H1 (cell line): ENCODE measurements at places on chromosomes 2 and 18.
A peak's percentile ranks its signal among the peaks of the same experiment; 100 is the strongest.

- no peak overlapping the region for H3K27ac ChIP-seq
- H3K27me3 ChIP-seq: no peaks in the 10 kb centered on the region
- DNase-seq: no peak
- H3K4me3 ChIP-seq: no peak overlapping the region
Measured at GRCh38 chr2:84493514-84493913, 22.8 kb upstream of the DNAH6 start.

DNA sequence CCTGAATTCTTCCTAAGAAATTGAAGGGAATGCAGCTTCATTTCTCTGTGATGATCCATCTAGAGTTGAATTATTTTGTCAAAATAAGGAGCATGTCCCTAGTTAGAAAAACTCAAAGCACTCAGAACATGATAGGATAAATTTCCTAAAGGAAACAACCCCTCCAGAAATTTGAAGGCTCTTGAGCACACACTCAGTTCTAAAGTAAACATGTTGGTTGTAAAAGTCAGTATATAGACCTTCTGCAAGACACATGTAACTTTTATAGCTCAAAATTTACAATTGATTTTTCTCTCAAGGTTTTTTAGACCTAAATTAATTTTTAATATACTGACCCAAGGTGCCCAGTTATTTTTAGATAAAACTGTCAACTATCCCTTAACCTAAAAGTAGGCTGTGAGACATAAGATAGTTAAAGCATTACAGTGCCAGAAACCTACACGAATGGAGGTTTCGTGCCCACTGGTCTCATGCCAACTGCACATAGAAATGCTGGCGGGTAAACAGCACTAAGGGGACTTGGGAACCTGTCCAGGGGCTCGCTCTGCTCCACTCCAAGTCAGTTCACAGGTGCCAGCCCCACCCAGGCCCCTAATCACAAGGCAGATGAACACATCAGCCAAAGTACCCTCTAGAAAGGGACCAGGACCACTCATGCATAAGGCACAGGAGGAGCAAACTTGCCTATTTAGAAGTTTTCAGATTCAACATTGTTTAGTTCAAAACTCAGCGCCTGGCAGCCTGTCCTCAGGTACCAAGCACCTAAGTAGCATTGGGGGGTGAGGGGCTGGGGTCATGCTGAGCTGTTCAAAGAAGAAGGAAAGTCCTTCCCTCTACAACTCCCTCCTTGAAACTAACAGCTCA, 106.5 kb downstream of the SMC6 start:
- no peak overlapping the region for H3K27ac ChIP-seq
- H3K4me3 ChIP-seq: no peak overlapping the region
- H3K4me1 ChIP-seq: peaks cover 4% of the 10 kb centered on the region; the same call in 1 of the 2 replicates
- no peak for DNase-seq
- H3K27me3 ChIP-seq: no peaks in the 10 kb centered on the region
- H3K36me3 ChIP-seq: no peaks in the 10 kb centered on the region

DNA sequence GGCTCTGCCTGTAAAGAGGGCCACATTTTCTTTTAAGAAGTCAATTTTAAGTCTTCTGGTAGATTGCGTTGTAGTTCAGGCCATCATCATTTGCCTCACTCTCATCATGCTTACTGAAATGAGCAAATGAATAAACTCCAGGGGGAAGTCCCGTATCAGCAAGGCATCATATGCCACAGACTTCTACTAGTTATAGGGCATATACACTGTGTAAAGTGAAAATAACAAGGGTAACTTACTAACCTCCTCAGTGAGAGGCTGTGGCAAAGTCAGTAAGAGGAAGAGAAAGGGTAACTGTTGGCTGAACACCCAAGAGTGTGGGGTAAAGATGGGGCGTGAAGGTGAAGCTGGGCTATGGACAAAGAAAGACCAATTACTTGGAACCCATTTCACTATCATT, 456.2 kb downstream of the SPAG16 start:
- no peaks in the 10 kb centered on the region for H3K27me3 ChIP-seq
- H3K36me3 ChIP-seq: no peaks in the 10 kb centered on the region
- H3K4me3 ChIP-seq: no peak overlapping the region
- H3K4me1 ChIP-seq: no peaks in the 10 kb centered on the region
- no peak overlapping the region for H3K27ac ChIP-seq

GRCh38 chr2:191245869-191246531, 796 bp downstream of the MYO1B start:
- H3K27ac ChIP-seq: peak overlapping the region; percentile 85
- no peaks in the 10 kb centered on the region; the same call in none of the 2 replicates for H3K4me1 ChIP-seq
- no peaks in the 10 kb centered on the region for H3K36me3 ChIP-seq
- H3K27me3 ChIP-seq: no peaks in the 10 kb centered on the region
- DNase-seq: peak; percentile 57

DNA sequence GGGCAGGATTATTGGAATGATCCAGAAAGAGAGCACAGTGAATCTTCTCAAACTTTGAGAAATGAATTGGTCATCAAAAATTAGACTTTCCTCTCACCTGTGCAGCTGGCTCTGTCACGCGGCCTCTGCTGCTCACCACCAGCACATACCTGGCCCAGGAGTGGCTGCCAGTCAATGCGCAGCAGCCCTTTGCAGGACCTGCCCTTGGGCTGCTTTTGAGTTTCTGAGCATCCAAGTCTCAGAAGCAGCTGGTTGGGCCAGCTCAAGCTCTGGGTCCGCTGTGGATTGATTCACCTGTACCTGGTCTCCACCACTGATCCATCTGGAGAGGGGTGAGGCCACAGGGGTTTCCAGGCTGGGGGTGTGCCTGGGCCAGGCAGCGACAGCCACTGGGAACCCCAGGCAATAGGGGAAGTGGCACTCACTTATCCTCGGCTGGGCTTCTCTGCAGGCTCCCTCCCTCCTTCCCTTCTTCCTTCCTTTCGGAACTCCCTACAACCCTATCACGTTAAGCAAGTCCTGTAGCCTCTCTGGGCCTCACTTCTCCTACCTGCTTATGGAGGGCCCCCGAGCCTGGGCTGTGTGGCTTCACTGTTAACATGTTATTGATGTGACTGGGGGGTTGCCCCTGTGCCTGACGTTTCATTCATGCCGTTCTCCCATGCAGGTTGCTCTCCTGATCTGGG, 48.1 kb downstream of the SH3BP4 start:
- peaks cover 33% of the 10 kb centered on the region for H3K4me1 ChIP-seq
- H3K36me3 ChIP-seq: peaks cover 26% of the 10 kb centered on the region
- DNase-seq: no peak
- H3K27me3 ChIP-seq: no peaks in the 10 kb centered on the region
- no peak overlapping the region for H3K4me3 ChIP-seq
- no peak overlapping the region; the same call in 1 of the 2 replicates for H3K27ac ChIP-seq

DNA sequence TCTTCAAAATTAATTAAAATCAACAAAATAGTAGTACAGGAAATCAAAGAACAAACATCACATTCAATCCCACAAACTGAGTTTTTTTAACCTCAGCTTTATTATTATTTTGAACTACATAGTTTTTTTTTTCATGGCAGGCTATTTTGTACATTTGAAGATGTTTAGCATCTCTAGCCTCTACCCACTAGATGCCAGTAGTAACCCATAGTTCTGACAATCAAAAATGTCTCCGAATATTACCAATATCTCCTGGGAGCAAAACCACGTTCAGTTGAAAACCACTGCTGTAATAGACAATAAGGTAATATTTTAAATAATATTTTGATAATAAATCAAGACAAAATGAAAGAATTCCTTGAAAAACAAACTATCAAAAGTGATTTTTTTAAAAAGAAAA, 702.6 kb upstream of the LRRTM1 start:
- no peak overlapping the region for H3K27ac ChIP-seq
- no peaks in the 10 kb centered on the region for H3K27me3 ChIP-seq
- H3K4me1 ChIP-seq: no peaks in the 10 kb centered on the region

DNA sequence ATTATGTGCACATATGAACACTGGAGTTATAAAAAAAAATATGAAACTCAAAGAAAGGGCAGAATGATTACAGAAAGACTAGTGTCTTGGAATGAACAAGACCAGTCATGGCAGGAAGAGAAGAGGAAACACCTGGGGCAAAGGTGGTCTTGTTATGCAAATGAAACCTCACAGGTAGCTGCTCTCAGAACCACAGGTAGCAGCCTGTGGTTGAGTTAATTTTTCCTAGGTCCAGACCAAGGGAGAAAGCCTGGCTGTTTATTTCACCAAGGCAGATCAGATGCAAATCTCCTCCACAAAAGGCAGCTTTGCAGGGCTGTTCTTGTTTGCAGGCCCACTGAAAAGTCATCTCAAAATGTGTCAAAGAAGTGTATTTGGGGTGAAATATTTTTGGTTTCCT, 785.8 kb downstream of the RNF144A start:
- DNase-seq: no peak
- no peak overlapping the region for H3K4me3 ChIP-seq

GRCh38 chr2:8176887-8177286, 505.0 kb upstream of the ID2 start:
- H3K4me1 ChIP-seq: no peaks in the 10 kb centered on the region
- no peaks in the 10 kb centered on the region for H3K36me3 ChIP-seq

DNA sequence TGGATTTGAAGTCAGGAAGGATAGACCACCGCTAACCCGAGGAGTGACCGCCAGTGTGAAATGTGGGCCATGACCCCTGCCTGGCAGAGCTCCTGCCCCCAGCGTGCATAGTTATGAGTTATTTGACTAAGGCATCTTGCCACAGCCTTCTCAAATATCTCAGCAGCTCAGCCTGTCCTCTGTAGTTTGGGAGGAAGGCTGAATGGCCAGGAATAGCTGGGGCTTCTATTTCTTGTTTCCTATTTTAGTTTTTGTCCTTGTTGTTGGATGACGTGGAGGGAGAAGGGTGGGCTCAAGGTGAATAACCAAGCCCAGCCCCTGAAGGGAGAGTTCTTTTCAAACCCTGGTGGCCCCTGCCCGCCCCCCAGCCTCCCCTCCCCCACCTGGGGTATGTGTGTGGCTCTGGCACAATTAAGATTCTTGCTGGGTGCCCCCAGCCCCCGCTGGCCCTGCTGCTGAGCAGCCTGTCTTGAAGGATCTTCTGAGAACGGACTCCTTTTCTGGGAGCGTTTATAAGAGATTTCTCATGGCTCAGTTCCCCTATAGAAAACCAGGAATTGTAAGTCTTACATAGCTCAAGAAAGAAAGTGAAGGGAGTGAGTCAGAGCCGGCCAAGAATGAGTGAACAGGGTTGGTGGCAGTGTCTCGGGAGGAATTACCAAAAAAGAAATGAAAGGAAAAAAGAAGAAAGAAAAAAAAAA, 157.4 kb downstream of the GLI2 start:
- no peak overlapping the region; the same call in 1 of the 2 replicates for H3K27ac ChIP-seq
- H3K36me3 ChIP-seq: no peaks in the 10 kb centered on the region
- peaks cover 19% of the 10 kb centered on the region for H3K4me1 ChIP-seq
- DNase-seq: no peak
- H3K27me3 ChIP-seq: no peaks in the 10 kb centered on the region

DNA sequence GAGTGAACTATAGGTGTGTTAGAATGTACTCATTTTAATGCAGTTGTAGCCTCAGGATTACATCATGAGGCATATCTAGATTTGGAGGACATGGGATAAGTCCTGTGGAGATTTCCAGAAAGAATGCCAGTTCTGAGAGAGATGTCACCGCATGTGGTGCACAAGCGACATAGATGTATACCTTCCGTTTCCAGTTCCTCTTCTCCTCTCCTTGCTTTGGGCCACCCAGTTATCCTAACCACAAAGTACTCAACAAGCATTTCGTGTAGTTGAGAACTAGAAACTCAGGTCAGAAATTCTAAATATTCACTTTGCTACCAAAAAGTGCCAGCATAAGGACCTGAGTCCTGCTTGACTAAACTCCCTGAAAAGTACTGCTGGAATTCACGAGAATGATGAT, 66.5 kb downstream of the KCTD18 start:
- no peaks in the 10 kb centered on the region for H3K4me1 ChIP-seq
- no peak overlapping the region for H3K4me3 ChIP-seq

- DNase-seq: no peak
- H3K4me1 ChIP-seq: peaks cover 11% of the 10 kb centered on the region
- H3K27me3 ChIP-seq: no peaks in the 10 kb centered on the region
- no peaks in the 10 kb centered on the region for H3K36me3 ChIP-seq
Measured at GRCh38 chr2:75476761-75477160, 84.0 kb downstream of the EVA1A start.

DNA sequence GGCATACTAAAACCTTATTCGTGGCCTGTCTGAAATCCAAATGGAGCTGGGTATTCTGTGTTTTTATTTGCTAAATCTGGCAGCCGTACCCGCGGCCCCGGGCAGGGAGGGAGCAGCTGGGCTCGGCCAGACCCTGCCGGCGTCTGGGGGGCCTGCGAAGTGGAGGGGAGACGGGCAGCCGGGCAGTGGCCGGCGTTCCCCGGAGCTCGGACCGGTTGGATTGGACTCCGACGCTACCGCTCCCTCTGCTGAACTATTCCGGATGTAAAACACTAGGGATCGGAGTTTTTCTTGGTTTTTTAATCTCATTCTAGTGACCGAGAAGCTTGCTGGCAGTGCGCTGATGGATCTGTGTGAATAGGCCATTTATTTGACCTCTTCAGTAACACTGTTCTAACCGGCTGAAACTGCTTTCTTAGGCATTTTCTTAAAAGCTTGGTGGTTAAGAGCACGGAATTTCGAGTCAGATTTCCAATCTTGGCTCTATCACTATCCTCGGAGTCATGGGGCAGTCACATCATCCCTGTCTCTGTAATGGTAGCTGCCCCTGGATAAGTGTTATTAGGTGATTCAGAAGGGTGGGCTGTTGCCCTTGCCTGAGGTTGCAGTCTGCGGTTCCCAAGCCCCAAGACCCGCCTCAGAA, 694 bp downstream of the UNC50 start:
- H3K27me3 ChIP-seq: no peaks in the 10 kb centered on the region
- peaks cover 9% of the 10 kb centered on the region; the same call in 1 of the 2 replicates for H3K4me1 ChIP-seq
- peak overlapping the region; percentile 90; the same call in 1 of the 2 replicates for H3K27ac ChIP-seq
- H3K4me3 ChIP-seq: peak overlapping the region; percentile 81
- peaks cover 42% of the 10 kb centered on the region for H3K36me3 ChIP-seq
- no peak for DNase-seq

DNA sequence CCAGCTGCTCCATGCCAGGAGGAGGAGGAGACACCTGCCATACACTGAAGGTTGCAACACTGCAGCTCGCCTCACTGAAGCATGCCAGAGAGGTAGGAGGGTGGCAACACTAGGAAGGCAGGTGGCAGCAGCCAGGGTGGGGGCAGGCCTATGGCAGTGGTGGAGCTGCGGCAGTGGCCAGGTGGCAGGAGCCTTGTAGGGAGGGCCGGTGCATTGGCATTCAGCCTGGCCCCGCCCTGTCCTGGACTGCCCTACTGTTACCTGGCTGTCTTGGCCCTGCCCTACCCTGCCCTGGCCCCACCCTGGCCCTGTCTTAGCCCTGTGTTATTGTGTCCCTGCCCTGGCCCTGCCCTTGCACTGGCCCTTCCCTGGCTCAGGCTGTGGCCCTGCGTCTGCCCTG, 7.4 kb upstream of the ANKRD62 start:
- H3K27me3 ChIP-seq: no peaks in the 10 kb centered on the region
- no peak overlapping the region for H3K27ac ChIP-seq

GRCh38 chr2:76569819-76570218, 859.1 kb upstream of the GCFC2 start:
- peaks cover 16% of the 10 kb centered on the region for H3K4me1 ChIP-seq
- H3K4me3 ChIP-seq: no peak overlapping the region
- no peak overlapping the region for H3K27ac ChIP-seq
- no peaks in the 10 kb centered on the region for H3K36me3 ChIP-seq

GRCh38 chr18:77422974-77423867, 173.6 kb downstream of the GALR1 start:
- H3K4me3 ChIP-seq: no peak overlapping the region
- no peak overlapping the region for H3K27ac ChIP-seq
- H3K36me3 ChIP-seq: no peaks in the 10 kb centered on the region
- DNase-seq: no peak
- peaks cover 2% of the 10 kb centered on the region; the same call in 1 of the 2 replicates for H3K4me1 ChIP-seq

GRCh38 chr2:215360596-215360995, 48.7 kb downstream of the ATIC start:
- H3K27ac ChIP-seq: no peak overlapping the region
- H3K27me3 ChIP-seq: no peaks in the 10 kb centered on the region
- DNase-seq: no peak
- H3K36me3 ChIP-seq: no peaks in the 10 kb centered on the region

- H3K4me3 ChIP-seq: no peak overlapping the region
- DNase-seq: no peak
- H3K4me1 ChIP-seq: no peaks in the 10 kb centered on the region
- H3K27ac ChIP-seq: no peak overlapping the region
- no peaks in the 10 kb centered on the region for H3K36me3 ChIP-seq
Measured at GRCh38 chr2:26770986-26771586, 7.0 kb downstream of the SLC35F6 start.
